ENCODE measurements at places on chromosomes 5 and 9. TPM values are rescaled to one million over a fixed set of nuclear protein-coding genes. Genes with fewer than 3 reads are reported as not detected.

- no peak for DNase-seq
- H3K36me3 ChIP-seq, result no peaks in the 10 kb centered on the region
- no peak overlapping the region for H3K27ac ChIP-seq
- no peaks in the 10 kb centered on the region for H3K27me3 ChIP-seq
- H3K4me3 ChIP-seq, result no peak overlapping the region
- no peaks in the 10 kb centered on the region for H3K4me1 ChIP-seq
Observed at GRCh38 chr5:68711293-68712200, 382.3 kb upstream of the SLC30A5 start.

C7 gene
- total RNA-seq, result 77.4 TPM

- H3K36me3 ChIP-seq, result no peaks in the 10 kb centered on the region
- no peaks in the 10 kb centered on the region for H3K27me3 ChIP-seq
- H3K4me3 ChIP-seq, result no peak overlapping the region
- no peak for DNase-seq
- H3K4me1 ChIP-seq, result peaks cover 29% of the 10 kb centered on the region
- peak overlapping the region; percentile 96 for H3K27ac ChIP-seq
Observed at GRCh38 chr9:105243015-105243686, 1.3 kb upstream of the SLC44A1 start.

- peak; percentile 79 for DNase-seq
- peaks cover 19% of the 10 kb centered on the region for H3K4me1 ChIP-seq
- no peaks in the 10 kb centered on the region for H3K27me3 ChIP-seq
- H3K27ac ChIP-seq, result peak overlapping the region; percentile 98
- peak overlapping the region; percentile 94 for H3K4me3 ChIP-seq
- no peaks in the 10 kb centered on the region for H3K36me3 ChIP-seq
Observed at GRCh38 chr9:20621471-20622329, 599 bp downstream of the MLLT3 start.

GRCh38 chr9:30758726-30759446, 1625.6 kb upstream of the ACO1 start:
- H3K4me1 ChIP-seq, result no peaks in the 10 kb centered on the region
- no peaks in the 10 kb centered on the region for H3K36me3 ChIP-seq
- no peak for DNase-seq
- H3K27me3 ChIP-seq, result no peaks in the 10 kb centered on the region
- H3K27ac ChIP-seq, result no peak overlapping the region
- no peak overlapping the region for H3K4me3 ChIP-seq

- H3K27ac ChIP-seq, result no peak overlapping the region
- H3K4me3 ChIP-seq, result no peak overlapping the region
- DNase-seq, result no peak
- H3K36me3 ChIP-seq, result no peaks in the 10 kb centered on the region
- H3K27me3 ChIP-seq, result no peaks in the 10 kb centered on the region
- no peaks in the 10 kb centered on the region for H3K4me1 ChIP-seq
Observed at GRCh38 chr9:92438900-92439526, 14.7 kb upstream of the OMD start.

- no peak for DNase-seq
- H3K4me3 ChIP-seq, result no peak overlapping the region
- H3K36me3 ChIP-seq, result no peaks in the 10 kb centered on the region
- H3K27ac ChIP-seq, result no peak overlapping the region
- H3K27me3 ChIP-seq, result no peaks in the 10 kb centered on the region
- H3K4me1 ChIP-seq, result no peaks in the 10 kb centered on the region
Observed at GRCh38 chr5:158634714-158635113, 465.0 kb downstream of the EBF1 start.

ARHGEF37 gene
- 14.2 TPM for total RNA-seq
